ENCODE measurements at places on chromosomes 11 and 22.

- no peak for DNase-seq
These were observed 94.1 kb upstream of the SC5D start for GRCh38 chr11:121198491-121198890.

DNA sequence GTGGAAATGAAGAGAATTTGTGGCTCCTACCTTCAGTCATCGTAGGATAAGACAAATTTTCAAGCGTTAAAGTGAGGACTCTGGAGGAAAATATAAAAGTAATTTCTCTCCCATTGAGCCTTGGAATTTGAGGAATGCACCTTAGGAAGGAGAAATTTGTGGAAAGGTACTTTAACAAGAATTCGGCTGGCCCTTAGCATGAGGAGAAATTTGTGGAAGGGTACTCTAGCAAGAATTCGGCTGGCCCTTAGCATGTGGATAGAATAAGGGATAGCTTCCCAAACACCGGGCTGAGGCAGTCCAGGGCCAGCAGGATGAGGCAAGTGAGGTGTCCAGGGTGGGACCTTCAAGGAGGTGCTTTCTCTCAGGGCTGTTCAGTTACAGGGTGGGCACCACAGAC is 33.2 kb upstream of the FAR1 start:
- DNase-seq = no peak

DNA sequence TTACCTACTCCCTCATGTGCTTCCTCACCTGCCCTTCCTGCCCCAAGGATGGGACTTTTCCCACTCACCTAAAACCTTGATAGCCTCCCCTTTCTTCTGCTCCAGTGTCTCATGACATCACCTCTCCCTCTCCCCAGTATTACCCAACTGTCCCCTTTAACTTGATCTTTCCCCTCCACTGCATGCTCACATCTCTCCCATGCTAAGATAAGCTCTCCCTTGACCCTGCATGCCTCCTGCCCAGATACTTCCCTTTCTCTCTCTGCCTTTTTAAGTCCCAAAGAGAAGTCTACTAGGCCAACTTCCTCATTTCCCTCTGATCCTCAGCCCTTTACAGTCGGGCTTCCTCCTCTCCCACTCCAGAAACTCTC is 14.8 kb downstream of the CD3E start:
- DNase-seq = peak; percentile 93

- DNase-seq = no peak
These were observed 104.4 kb downstream of the FANCF start for GRCh38 chr11:22521226-22521625.

DNA sequence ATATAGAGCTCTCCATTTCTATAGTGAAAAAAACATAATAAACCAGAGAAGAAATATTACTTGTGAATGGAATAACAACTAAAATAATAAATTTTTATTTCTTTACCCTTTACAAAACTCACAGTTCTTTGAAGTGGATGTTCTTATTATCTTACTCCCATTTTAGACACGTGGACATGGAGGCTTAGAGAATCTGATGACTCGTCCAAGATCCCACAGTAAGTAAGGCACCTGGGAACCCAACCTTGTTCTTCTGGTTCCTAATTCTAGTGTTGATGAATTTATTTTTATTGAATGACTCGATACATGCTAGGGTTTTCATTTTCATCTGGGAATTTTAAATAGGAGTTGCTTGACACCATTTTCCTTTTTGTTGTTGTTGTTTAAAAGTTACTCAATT is 1.8 kb downstream of the BPIFC start:
- no peak for DNase-seq

- DNase-seq = no peak
These were observed 131.9 kb downstream of the ADAMTS15 start for GRCh38 chr11:130580372-130580771.

GRCh38 chr22:43880541-43880991 is 11.2 kb downstream of the PNPLA5 start:
- no peak for DNase-seq

GRCh38 chr22:29630987-29631386 is 27.6 kb downstream of the NF2 start:
- DNase-seq = no peak

- no peak for DNase-seq
These were observed 628 bp upstream of the GGA1 start for GRCh38 chr22:37607935-37608476.

DNA sequence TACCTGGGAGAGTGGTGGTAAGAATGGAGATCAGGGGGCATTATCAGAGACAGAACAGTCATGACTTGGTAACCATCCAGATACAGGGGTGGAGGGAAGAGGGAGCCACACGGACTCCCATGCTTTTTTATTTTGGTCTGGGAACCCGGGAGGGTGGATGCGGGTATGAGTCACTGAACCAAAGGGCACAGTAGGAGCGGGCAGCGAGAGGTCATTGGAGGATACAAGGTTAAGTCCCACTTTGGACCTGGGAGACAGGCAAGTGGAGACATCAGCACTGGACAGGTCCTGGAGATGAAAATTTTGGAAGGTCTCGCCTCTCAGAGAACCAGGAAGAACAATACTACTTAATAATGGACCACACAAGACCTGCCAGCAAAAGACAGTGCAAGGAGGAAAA is 6.7 kb downstream of the HDHD5 start:
- no peak for DNase-seq

DNA sequence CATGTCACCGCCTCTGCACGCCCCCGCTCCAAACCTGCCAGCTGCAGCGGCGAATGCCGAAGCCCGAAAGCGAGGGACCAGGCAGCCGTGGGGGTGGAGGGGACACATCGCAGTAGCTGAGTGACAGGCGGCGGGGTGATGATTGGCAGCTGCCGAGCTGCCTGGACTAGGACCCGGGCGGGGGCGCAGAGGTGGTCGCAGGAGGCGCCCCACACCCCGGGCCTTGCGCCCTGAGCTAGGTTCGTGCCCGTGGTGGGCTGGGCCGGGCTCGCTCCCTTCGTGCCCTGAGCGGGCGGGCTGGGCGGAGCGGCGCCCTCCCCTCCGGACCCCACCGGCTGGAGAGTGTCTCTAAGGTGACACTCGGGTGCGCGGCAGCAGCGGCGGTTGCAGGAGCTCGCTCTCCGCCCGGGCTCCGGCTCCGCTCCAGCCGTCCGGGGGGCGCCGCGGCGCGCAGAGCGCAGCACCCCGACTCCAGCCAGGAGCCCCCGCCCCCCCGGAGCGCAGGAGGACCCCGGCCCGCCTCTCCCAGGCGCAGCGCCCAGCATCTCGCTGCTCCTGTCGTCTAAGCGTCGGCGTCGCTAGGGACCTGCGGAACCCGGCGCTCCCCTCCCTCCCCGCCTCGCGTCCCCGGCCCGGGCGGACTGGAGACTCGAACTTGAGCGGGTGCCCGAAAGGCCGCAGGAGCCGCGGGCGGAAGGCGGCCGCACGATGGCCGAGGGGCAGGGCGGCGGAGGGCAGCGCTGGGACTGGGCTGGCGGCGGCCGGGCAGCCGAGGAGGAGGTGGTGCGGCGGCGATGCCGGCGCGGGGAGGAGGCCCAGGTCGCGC is 14.5 kb upstream of the DGKZ start:
- DNase-seq = no peak

- DNase-seq = no peak
These were observed at the start of gene SERPING1 for GRCh38 chr11:57597461-57597915. SERPING1 (plus strand) TSS chr11:57597685; CDS start chr11:57598271, 586 bp downstream.

DNA sequence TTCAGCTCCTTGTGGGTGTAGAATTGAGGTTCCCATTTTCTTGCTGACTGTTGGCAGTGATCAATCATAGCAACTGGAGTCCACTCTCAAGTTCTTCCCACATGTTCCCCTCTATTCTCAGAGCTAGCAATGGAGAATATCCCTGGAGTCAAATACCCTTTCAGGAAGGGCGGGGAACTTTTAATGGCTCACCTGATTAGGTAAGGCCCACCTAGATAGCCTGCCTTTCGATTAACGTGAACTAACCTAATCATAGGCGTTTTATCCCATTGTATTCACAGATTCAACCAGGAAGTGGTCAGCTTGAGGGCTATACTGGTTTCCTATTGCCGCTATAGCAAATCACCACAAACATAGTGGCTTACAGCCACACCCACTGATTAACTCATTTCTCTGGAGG is 7.1 kb upstream of the LRRC55 start:
- DNase-seq = no peak

DNA sequence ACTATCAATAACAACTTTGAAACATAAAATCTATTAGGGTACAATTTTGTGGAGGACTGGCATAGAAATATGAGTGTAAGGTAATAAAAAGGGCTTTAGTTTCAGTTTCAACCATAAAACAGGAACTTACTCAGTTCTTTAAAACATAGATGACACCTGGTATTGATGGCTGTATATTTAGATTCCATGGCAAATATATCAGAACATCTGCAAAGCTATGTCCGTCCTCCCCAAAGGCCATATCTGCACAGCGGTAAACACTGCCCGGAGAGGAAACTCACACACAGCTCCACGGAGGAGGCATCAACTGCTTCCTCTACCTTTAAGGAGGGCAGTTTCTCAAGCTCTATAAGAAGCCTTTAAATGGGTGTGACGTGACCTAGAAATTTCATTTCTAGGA is 993.3 kb downstream of the BRD1 start:
- DNase-seq = no peak

DNA sequence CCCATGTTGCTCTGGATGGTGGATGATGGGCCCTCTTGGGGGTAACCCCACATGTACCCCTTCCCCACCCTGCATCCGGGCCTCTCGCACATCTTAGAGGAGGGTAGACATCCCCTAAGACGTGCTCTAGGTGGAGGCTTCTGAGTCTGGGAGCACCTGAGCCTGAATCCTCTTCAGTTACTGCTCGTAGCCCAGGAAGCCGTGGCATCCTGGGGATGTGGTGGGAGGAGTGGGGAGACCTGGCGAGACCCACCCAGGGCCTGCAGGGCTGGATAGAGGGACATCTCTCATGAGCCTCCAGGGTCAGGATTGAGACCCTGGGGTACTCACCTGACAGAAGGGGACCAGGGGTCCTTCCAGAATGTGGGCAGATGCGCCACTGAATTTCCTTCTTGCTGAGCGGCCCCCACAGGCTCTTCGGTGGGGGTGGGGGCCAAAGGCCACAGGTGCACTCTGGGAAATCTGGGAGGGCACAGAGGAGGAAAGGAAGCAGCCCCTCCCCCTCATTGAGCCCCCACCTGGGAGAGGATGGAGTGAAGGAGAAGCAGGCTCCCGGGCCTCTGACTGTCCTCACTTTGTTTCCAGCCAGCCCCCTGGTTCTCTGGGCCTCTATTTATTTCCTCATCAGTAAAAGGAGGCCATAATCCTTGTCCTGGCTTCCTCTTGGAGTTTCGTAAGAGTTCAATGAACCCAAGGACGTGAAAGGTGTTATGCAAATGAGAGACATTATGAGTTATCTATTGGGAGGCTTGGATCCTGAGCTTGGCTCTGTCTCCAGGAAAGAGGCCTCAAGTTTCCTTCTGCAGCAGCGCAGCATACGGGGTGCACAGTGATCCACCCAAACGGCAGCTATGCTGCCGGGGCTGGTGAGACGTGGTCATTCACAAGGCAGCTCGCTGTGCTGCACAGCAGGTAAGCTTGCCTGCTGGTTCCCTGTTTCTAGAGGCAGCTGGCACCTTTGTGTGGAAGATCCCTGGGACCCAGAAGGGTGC is 31.2 kb downstream of the KCNJ4 start:
- no peak for DNase-seq

DNA sequence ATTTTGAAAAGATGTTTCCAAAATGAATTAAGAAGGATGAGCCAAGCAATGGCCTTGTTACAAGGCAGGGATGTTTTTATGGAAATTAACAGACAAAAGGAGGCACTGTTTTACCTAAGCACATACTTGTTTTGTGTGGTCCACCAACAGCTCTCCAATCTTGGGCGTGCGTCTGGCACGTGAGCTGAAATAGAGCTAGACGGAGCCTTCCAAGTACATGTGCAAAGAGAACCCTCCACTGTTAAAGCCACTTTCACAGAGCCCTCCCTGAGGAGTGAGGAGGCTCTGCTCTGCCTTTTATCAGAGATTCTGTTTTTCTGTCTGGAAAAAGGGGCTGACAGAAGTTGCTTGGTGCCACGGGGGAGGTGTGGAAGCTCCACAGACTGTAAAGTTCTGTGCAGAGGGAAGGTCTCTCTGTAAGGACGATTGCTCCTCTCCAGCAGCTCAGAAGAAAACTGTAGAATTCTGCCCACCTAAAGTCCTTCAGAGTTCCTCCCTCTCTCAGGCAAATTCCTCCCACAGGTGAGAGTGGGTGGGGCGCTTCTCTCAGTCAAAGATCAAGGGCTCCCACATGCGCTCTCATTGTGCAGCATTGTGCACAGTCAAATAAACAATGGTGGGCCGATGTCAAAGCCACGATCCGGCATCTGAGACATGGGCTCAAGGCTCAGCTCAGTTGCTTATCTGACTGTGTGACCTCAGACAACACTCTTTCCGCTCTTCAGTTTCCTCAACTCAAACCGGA is 92.6 kb upstream of the CSNK2A3 start:
- no peak for DNase-seq

DNA sequence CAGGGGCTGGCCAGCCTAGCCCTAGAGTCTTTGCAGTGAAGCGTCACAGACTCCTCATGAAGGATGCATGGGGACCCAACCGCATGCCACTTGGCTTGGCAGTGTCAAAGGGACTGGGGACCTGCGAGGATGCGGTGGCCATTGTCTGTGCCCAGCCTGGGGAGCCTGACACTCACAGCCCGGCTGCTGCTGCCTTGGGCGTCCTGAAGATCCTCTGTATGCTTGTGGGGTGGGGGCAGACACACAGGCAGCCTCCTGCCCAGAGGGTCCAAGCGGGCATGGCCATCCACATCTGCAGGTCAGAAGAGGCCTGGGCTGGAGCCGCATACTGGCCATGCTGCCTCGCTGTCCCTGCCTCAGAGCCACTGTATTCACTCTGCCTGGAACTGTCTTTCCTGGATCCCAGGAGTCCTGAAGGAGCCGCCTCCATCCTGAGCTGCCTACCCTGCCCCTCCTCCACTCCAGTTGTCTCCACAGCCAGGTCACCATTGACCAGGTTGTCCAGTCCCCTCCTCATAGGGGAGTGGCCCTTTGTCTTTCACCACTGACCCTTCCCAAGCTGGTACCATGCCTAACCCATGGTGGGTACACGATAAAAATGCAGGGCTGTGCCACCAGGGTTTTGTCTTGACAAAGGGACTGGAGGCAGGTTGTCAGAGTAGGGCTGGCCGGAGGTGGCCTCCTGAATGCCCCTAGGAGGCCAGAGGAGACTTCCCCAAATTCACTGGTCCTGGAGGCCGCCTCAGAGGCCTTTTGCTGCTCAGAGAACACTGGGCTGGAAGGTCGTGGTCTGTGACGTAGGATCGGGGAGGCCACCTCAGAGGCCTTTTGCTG is 107.0 kb downstream of the KCNQ1OT1 start:
- DNase-seq = no peak

Data from suppressor macrophage (primary cell).